ENCODE measurements at places on chromosomes 7 and 10.

DNA sequence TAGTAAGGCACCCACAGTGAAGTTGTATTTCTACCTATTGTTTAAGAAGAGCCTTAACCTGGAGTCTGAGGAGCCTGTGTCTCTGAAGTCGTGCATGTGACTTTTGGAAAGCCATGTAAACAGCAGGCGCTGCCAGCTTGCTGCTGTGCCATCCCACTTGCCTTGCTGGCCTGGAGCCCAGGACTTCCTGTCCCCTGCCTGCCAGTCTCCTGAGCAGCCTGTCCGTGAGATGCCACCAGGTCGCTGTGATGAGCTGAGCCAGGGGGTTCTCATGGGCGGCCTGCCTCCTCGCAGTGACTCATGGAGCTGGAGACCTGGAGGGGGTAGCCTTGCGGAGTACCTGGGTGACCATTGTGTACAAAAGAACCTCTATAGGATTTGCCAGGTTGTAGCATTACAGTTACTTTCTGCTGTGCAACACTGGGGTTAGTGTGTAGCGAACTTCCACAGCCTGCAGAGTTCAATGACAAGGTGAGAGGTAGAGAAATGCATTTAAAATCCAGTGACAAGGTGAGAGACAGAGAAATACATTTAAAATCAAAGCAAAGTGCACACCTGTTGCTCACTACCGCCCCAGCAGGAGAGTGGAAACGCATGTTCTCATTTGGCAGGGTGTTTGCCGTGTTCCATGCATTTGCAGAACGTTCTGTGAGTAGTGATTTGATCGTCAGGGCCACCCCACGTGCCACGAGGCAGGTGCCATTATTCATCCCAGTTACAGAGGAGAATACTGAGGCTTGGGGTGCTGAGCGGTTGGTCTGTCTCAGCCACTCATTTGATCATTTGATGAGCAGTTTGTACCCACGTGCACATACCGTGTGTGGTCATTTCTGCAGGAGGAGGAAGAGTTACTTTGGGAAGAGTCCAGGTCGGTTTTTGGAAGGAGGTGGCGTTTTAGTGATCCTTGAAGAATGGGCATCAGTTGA, 36.6 kb upstream of the BHLHA15 start:
- no peak for DNase-seq

- DNase-seq, result no peak
Observed at GRCh38 chr7:51019191-51019844, 236.6 kb upstream of the GRB10 start.

DNA sequence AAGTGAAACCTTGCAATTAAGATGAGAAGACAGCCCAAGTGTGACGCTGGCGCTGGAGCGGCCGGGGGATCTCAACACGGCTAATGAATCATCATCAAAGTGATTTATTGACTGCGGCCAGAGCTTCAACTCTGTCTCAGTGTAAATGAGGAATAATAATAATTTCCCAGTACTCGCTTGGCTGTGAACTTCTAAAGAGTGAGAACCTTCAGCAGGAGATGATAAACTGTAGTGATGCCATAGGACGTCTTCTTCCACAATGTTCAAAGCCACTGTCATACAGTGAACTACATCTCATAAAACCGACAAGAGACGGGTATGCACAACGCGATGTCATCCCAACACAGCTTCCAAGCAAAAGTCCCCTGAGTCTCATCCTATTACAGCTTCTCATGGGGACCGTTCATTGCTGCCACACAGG, 123.6 kb upstream of the NOBOX start:
- no peak for DNase-seq

- DNase-seq, result no peak
Observed at GRCh38 chr7:77563275-77563674, 26.2 kb downstream of the PTPN12 start.

DNA sequence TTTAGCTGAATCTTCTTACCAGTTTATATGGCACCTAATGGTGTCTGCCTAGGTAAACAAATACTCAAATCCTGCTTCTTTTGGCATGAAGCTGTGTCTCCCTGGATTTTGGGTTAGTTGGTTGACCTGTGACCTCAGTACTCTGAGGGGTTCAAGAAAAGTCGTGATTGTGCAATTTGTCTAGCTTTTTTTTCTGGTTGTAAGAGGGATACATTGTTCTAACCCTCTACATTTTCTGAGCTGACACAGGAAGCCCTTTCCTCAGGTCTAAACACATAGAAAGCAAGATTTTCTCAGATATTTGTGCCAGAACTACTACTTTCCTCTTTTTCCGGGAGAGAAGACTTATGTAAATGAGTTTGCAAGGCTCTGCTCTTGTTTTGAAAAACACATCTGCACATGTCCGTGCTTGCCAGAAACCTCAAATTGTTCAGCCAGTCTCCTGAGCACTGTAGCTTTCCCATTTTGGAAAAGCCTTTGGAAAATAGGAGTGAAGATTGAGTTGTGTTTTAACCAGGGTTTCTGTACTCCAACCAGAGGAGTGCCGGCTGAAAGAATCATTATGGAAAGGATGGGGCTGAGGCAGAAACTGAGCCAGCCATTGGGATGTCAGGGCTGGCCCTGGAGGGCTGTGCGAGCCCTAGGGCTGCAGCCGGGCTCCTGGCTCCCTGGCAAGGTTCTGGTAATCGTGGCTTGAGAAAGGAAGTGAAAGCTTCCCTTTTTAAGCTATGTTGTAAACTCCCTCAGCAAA, 31.3 kb upstream of the CXCL12 start:
- DNase-seq, result no peak

GRCh38 chr7:33276325-33276724, 147.0 kb downstream of the BBS9 start:
- DNase-seq, result no peak

DNA sequence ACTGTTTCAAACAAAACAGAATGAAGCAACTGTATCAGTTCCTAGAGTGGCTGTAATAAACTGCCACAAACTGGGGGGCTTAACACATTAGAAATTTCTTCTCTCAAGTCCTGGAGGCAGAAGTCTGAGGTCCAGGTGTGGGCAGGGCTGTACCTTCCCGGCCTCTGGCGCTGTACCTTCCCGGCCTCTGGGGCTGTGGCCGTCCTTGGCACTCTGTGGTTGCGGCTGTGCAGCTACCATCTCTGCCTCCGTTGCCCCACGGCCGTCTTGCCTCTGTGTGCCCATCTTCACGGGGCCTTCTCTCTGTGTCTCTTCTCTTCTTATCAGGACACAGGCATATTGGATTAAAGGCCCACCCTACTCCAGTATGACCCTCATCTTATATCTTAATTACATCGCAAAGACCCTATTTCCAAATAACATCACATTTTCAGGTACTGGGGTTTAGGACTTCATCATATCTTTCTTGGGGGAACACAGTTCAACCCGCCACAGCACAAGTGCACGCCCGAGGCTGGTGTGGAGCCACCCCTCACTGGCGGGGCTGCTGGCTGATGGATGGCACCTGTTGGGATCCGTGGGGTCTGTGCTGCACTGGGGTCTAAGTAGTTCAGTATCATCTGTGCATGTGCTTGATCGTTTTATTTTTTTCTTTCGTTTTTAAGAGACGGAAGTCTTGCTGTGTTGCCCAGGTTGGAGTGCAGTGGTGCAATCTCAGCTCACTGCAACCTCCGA, 123.2 kb downstream of the ACTR3B start:
- DNase-seq, result no peak

DNA sequence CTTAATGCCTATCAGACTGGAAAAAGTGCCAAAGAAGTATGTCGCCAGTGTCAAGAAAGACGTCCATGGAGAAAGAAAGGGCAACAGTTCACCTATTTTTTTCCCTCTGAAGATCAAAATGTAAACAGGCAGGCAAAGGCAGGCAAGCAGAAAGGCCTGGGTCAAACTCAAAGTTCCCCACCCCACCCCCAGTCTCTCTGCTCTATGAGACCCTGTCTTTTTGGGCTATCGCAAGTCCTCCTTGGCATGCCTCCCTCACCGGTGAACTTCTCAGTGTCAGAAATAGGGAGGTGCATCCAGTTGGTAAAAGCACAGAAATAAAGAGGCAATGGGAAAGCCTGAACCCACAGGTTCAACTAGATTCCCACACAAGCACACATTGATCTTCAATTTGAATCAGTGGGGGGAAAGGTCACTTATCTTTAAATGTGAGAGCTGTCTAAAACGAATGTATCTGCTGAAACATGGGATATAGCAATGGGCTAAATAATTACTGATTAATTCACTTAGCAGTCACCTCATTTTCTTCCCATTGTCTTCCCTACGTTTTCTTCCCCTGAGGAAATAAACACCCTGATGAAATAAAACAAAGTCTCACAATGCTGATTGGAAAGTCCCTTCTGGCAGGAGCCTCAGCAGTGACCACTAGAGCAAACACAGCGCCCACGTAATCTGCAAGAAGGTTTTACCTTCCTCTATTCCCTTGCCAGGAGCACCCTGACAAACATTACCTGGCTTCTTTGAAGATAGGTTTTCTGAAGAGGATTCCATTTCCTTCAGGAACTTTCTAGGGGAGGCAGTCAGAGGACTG, 31.1 kb downstream of the JAZF1 start:
- DNase-seq, result no peak

DNA sequence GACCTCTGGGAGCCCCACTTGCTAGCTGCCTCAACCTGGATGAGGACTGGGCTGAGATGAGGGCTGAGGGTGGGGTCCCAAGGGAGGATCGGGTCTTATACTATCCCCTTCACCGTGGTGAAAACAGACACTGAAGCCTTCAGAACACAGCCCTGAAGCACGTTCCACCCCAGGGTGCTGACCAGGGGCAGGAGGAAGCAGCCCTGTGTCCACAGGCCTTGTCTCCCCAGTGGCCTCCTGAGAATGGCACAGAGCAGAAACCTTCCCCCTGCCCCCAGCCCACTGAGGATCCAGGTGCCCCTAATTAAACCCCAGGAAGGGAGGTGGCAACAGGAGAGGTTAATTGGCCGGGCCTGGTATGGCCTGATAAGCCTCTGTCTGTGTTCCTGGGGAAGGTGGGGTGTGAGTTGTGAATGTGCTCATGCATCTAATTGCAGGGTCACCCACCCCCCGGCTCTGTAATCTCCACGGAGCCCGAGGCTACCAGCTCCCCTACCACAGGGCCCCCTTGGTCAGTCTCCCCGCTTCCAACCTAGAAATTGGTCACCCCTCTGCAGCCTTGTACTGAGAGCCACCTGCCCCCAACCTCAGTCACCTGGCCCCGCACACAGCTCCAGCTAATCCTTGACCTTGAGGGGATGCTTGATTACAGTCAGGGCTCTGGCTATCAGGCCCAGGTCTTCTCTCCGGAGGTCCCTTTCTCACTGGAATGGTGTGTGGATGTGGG, 159.0 kb upstream of the UNC5B start:
- DNase-seq, result no peak

- no peak for DNase-seq
Observed at GRCh38 chr7:28044825-28045224, 135.8 kb downstream of the JAZF1 start.

GRCh38 chr7:22252016-22252415, 104.9 kb downstream of the RAPGEF5 start:
- DNase-seq, result no peak

- DNase-seq, result no peak
Observed at GRCh38 chr10:119401671-119402395, 140.7 kb downstream of the RGS10 start.

DNA sequence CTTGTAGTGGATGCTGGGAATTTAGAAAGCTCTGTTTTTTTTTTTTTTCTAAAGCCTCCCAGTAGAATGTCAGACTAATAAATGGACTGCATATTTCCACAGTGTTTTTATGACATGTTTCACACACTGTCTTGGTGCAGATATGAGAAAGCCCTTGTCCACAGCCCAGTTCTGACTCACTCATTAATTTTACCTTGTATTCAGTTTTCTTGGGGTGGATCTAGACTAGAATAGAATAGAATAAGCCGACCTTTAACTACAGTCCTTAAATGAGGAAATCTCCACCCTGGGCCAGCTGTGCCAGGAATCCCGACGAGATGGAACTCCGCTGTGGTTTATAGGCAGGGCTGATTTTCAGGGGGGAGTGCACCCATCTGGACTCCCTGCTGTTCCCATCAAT, 274.7 kb downstream of the NRG3 start:
- no peak for DNase-seq

DNA sequence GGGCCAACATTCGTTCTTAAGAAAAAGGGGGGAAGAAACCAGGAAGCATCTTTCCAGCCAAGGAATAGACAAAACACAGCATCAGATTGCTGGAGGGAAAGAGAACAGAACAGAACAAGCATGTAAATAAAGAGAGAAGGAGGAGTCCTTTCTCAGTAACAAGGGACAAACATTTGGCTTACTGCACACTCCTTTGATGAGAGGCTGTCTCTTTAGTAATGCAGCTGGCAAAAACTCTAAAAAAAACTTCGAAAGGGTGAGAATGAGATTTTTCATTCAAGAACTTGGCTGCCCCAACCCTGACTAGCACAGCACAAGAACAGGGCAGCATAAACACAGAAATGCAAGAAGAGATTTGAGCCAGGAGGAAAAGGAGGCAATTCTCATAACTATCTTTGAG, 38.9 kb upstream of the IL6 start:
- DNase-seq, result no peak
